GM12864 (cell line): ENCODE measurements at places on chromosomes 5 and 9.

- no peak for DNase-seq
Measured at GRCh38 chr9:115200711-115201505, 83.0 kb upstream of the TNC start.

- no peak for DNase-seq
Measured at GRCh38 chr9:26334706-26335105, 557.9 kb downstream of the CAAP1 start.

GRCh38 chr9:106798016-106798799 lies 64.8 kb upstream of the ZNF462 start:
- no peak for DNase-seq

- no peak for DNase-seq
Measured at GRCh38 chr5:59272809-59273427, 620.6 kb downstream of the PDE4D start.

DNA sequence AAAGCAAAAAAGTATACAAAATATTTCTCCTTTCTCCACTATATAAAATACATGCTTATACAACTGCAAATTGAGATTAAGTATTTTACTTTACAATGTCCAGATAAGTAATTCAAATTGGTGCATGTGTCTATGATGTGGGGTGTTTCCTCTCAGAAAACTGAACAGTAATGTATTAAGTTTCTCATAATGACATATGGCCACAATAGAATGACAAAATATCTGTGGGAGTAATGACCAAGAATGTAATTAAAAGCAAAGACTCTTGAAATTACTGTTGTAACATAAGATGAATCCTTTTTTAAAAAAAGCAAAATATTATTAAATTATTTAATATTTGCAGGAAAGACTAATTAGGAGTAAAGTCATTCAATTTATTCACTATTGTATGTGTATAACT lies 155.1 kb downstream of the RFX3 start:
- DNase-seq, result no peak

DNA sequence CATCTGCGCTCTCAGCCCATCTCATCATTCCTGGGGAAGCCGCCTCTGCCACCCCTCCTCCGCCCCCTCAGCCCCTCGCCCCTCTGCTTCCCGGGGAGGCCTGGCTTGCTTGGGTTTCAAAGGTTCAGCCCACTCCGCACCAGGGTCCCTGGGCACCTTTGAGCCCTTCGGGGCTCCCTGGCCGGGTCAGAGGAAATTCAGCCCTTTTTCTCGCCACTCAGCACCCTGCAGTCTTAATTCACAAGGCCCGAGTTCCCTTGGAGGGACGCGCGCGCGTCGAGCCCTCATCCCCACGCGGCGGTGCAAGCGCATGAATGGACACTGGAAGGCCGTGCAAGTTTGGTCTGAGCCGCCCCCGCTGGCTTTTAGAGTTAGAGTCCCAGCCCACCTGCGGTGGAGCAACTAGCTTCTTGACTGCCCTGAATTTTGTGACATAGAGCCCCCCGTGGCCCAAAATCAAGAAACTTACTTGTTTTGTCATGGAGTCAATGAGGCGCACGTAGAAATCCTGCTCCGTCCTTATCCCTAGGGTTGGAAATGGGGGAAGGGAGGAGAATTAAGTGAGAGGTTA lies 4.5 kb downstream of the EBF1 start:
- DNase-seq, result no peak

DNA sequence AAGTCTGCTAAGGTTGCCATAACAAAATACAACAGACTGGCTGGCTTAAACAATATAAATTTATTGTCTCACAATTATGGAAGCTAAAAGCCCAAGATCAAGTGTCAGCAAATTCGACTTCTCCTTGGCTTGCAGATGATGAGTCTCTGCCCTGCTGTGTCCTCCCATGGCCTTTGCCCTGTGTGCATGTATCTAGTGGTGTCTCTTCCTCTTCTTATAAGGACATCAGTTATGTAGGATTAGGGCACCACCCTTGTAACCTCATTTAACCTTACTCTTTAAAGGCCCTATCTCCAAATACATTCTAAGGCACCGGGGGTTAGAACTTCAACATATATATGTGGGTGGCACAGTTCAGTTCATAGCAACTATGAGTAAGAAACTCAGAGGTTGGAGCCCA lies 157.9 kb upstream of the RASA1 start:
- no peak for DNase-seq

GRCh38 chr5:51378448-51379330 lies 4.6 kb upstream of the ISL1 start:
- no peak for DNase-seq

DNA sequence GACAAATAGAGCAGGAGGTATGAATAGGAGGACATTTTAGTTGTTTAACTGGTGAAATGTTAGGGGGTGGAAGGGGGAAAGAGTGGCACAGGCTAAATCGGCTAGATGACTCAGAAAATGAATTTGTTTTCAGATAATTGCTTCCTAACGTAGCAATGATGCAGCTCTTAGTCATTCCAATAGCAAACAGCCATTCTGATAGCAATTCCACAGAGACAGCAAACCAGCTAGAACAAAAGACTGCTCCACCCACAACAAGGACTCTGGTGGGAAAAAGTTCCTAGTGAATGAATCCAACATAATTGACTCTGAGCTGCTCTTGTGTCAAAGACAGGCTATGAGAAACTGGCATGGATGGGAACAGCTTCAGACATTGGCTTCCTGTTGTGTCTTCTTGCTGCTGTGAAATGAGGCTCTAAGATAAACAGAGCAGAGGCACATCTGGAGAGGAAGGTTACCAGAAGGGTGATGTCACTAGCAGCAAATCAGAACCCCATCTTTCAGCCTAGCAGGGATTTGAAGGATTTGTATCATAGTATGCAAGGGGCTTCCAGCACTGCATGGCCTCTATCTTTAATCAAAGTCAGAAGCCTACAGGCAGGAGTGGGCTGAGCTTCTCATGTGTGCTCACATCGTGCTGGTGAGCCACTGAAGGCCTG lies 28.1 kb upstream of the F2RL1 start:
- no peak for DNase-seq

DNA sequence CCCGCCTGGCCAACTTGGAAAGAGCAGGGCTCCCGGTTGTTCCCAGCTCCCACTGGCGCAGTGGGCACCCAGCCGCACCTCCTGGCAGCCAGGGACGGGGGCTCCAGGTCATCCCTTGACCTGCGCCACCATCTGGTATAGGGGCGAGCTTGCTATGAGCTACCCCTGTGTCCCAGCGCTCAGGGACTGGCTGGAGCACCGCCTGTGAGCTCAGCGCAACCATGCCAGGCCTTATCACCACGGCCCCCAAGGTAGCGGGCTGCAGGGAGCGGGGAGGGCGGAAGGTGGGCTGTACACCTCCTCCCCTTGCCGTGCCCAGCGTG lies 15.4 kb upstream of the RASA1 start:
- no peak for DNase-seq

GRCh38 chr5:33311893-33312292 lies 128.9 kb upstream of the TARS1 start:
- no peak for DNase-seq

DNA sequence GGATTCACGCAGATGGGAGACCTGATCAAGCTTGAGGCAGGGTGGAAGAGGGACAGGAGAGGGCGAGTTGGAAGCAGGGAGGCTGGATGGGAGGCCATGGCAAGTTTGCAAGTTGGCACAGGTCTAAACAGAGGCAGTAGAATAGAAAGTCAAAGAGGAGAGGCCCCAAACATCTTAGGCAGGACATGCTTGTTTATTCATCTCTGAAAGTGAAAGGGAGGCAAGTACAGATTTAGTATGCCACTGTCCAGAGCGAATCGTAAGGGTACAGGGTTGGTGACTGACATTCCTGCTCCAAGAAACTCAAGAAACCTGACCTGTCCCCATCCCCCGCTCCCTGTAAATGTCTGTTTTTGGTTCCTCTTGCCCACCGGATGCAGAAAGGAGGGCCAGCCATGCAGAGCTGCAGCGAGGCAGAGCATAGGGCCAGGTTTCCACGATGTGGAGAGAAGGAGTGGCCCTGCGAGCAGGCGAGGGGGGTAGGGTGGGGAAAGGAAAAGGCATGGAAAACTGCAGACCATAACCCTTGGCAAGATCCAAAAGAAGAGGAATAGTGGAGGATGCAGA lies 96.2 kb upstream of the BOD1 start:
- DNase-seq, result no peak

DNA sequence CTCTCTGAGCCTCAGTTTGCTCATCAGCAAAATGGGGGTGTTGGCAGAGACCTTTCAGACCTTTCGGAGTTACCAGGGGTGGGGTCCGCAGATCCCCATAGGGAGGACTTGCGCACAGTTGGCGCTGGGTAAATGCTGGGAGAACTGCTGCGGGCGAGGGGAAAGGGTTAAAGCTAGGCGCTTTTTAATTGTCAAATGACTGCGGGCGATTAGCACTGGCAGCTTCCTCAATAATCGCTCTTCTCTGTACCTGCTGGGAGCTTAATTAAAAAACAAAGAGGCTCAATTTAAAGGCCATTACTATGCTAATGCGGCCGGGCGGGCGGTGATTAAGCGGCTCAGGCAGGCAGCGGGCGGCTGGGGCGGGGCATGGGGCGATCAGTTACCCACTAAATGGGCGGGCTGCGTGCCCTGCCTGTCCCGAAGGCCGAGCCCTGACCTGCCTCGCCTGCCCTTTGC lies 63.0 kb downstream of the LMX1B start:
- no peak for DNase-seq

DNA sequence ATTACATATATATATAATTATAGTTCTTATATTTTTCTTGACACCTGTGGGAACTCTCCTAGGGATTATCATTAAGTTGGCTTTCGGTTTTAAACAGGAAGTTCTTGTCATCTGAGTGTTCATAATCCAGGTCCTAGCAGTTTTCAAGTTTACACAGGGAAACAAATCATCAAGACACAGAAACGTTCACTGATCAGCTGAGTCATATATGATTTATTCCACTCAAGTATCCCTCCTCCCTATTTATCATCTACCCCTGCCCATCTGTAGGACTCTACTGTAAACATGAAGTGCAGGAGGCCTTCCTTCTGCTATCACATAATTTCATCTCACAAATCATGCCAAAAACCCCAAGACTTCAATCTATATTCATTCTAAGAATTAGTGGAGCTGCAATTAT lies 6.3 kb downstream of the SLC25A51 start:
- no peak for DNase-seq

- DNase-seq, result no peak
Measured at GRCh38 chr5:74935752-74936091, 69.5 kb upstream of the FAM169A start.

DNA sequence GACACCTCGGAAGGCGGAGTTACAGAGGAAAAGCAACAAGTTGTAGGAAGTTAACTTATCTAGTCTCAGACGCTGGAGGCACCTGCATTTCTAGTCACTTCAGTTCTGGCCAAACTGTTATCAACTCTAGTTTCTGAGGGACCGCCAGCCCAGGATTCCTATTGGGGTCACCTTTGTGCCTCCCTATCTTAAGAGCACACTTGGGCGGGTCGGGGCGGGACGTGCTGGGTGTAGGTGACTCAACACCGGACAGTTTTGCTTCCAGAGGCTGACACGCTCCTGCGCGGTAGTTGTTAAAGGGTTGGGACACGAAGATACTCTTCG lies 679 bp upstream of the KDM4C start:
- peak; percentile 92 for DNase-seq

DNA sequence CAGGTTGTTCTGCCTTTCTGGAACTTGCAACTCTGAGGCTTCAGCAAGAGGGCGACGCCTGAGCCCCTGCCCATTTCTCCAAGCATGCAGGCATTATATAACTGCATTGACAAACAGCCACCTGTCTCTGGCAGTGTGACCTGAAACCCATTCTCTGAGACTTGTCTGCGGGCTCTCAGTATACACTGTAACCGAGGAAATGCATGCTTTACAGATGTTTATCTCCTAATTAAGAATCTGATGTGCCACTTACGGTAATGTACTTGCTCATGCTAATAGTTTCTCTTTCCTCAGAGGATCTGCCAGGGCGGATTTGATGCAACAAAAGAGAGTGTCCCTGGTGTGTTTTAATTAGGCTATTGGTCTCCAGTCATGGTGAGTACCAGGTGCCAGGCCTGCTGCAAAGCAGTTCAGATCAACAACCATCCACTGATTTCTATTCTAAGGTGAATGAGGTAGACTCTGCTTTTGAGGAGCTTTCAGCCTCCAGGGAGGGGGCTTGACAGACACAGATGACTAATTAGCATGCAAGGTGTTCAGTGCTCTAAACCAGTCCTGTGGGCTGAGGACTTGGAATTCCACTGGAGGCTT lies 593.7 kb upstream of the KLF4 start:
- no peak for DNase-seq

DNA sequence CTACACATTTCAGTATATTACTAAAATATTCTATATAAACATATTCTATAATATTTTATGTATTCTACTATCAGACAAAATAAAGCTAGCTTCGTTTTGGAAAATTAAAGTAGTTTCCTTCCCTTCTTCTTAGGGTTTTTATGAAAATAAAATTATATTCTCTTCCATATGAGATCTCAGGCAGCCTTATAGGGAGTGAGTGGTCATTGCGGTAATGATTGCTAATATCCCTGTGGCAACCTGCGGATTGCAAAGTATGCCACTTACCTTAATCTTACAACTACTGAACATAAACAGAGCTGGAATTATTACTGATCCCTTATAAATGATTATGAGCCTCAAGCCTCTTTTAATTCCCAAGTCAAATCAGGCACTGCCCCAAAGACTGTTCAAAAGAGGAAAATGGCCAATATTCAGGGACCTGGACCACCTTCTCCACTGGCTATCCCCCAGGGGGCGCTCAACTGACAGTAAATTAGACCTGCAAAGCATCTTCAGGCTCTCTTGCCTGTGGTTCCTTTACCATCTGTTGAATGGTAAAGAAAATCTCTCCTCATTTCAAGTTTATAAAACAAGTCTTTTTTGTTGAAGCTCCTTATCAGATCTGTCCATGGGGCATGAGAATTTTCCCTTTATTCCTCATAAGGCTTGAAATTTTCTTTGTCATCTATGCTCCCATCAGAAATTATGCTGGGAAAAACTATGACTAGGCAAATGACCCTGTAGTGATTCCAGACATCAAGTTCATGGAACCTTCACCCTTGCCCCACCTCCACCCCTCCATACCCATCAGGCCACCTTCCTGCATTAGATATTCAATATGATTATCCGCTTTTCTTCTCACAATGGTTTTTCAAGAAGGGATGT lies 163.9 kb downstream of the CEMIP2 start:
- peak; percentile 12 for DNase-seq

GRCh38 chr5:72372923-72373322 lies 52.8 kb downstream of the PTCD2 start:
- DNase-seq, result no peak

DNA sequence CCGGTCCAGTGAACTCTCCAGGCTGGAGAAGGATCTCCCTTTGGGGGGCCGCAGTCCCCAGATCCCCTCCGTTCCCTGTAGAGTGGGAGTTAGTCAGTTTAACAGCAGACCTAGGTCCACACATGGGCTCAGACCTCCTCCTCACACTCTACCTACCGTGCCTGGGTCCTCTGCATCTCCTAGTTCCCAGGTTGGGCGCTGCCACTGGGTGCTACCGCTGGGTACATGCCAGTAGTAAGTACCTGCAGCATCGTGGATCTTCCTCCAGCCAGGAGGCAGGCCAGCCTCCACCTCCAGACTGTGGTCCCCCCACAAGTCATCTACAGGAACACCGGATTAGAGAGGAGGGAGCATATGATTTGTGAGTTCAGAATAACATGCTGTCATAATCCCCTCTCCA lies 802 bp downstream of the APBB3 start:
- no peak for DNase-seq

- no peak for DNase-seq
Measured at GRCh38 chr5:77638763-77639671, 504 bp upstream of the OTP start.
